ENCODE measurements at places on chromosomes 1 and 21. TPM values are rescaled to one million over a fixed set of nuclear protein-coding genes. Genes with fewer than 3 reads are reported as not detected.

- no peak overlapping the region for H3K27ac ChIP-seq
- H3K4me1 ChIP-seq, result no peaks in the 10 kb centered on the region
- no peak for DNase-seq
- no peaks in the 10 kb centered on the region for H3K36me3 ChIP-seq
- H3K4me3 ChIP-seq, result no peak overlapping the region
These were observed 372.3 kb downstream of the TTLL7 start for GRCh38 chr1:83626603-83627002.

- peak overlapping the region; percentile 60 for H3K4me3 ChIP-seq
- peaks cover 17% of the 10 kb centered on the region for H3K4me1 ChIP-seq
- H3K27me3 ChIP-seq, result peaks cover 73% of the 10 kb centered on the region
These were observed 618 bp downstream of the JAM2 start for GRCh38 chr21:25639551-25640201.

GRCh38 chr1:29236712-29237128 lies 398 bp downstream of the PTPRU start:
- DNase-seq, result peak; percentile 54
- peak overlapping the region; percentile 87 for H3K4me3 ChIP-seq
- peaks cover 31% of the 10 kb centered on the region for H3K4me1 ChIP-seq
- H3K27ac ChIP-seq, result peak overlapping the region; percentile 89
- peaks cover 6% of the 10 kb centered on the region for H3K27me3 ChIP-seq
- H3K36me3 ChIP-seq, result no peaks in the 10 kb centered on the region

- H3K27ac ChIP-seq, result no peak overlapping the region
- no peaks in the 10 kb centered on the region for H3K27me3 ChIP-seq
- DNase-seq, result no peak
- peaks cover 45% of the 10 kb centered on the region for H3K4me1 ChIP-seq
These were observed 101.8 kb downstream of the TGFBR3 start for GRCh38 chr1:91784191-91784590.

DNA sequence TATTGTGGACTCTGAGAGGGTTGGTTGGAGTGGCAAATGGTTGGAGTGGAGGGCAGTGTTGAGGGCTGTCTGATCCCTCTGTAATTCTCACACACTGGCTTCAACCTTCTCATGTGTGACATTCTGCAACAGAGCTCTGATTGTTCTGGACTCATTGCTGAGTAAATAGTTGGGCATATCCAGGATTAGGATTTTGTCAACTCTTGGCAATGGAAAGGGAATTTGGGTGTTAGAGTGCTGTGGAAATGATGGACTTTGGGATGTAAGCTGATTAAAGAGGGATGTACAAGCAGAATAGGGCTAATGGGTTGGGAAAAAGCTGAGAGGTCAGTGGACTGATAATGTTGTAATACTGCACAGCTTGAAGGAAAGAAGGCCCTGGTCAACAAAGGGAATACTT lies 16.5 kb downstream of the TLCD4 start:
- no peak overlapping the region for H3K27ac ChIP-seq
- H3K4me3 ChIP-seq, result no peak overlapping the region
- H3K27me3 ChIP-seq, result no peaks in the 10 kb centered on the region
- DNase-seq, result no peak

GRCh38 chr1:10546896-10547295 lies 72.1 kb downstream of the PEX14 start:
- H3K27ac ChIP-seq, result no peak overlapping the region
- no peak for DNase-seq
- no peaks in the 10 kb centered on the region for H3K27me3 ChIP-seq

The GRIK3 gene
- total RNA-seq, result not detected

DNA sequence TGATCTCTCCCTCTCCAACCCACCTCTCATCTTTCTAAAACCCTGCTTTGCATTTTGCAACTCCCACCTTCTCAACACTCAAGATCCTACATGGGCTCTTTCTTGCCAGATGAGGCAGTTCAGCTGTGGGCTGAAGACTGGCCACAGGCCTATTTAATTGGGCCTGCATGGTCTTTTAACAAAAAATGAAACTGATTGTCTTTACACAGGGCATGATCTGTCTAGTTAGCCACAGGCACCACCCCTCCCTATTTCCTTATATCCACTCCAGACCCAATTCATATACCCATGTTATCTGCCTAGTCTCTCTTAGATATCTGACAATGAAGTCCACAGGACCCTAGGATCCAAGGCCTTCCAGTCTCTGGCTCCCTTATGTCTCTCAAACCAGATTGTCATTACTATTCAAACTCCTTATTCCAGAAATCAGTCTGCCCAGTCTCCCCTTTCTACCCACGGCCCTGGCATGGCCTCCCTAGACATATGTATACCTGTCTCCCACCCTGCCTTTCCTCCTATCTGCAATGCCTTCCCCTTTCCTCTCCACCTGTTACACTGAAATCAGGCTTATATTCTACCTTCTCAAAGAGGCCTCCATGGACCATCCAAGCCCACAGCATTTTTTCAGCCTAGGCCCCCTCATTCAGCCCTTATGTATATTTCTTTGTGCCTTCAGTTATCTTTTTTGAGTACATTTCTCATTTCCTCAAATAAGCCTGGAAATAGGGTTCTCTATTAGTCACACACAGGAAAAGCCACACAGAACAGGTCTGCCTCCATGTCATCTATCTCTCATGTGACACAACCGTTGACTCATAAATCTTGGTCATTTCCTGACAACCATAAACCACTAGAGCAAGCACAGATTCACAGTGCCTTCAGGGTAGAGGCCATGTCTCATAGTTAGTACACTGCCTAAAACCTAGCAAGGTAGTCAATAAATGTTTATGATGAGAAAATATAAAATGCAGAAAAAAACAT lies 39.0 kb downstream of the LPAR3 start:
- no peak for DNase-seq
- H3K27ac ChIP-seq, result no peak overlapping the region
- H3K4me1 ChIP-seq, result no peaks in the 10 kb centered on the region
- no peak overlapping the region for H3K4me3 ChIP-seq

GRCh38 chr1:214602764-214603657 lies at the start of gene CENPF:
TSS of gene CENPF (plus strand) at chr1:214603195. CDS start at chr1:214613755, 10,560 bp downstream.
- H3K36me3 ChIP-seq, result no peaks in the 10 kb centered on the region
- peak within 1 kb of the TSS; percentile 97 for H3K27ac ChIP-seq
- H3K4me3 ChIP-seq, result peak within 1 kb of the TSS; percentile 99
- DNase-seq, result peak; percentile 94

GRCh38 chr1:81820765-81821164 lies 20.0 kb downstream of the ADGRL2 start:
- no peaks in the 10 kb centered on the region for H3K36me3 ChIP-seq
- no peak for DNase-seq
- H3K4me3 ChIP-seq, result no peak overlapping the region
- no peak overlapping the region for H3K27ac ChIP-seq
- no peaks in the 10 kb centered on the region for H3K27me3 ChIP-seq
- peaks cover 10% of the 10 kb centered on the region for H3K4me1 ChIP-seq

GRCh38 chr1:57672346-57673140 lies 248.7 kb upstream of the DAB1 start:
- H3K27me3 ChIP-seq, result peaks cover 6% of the 10 kb centered on the region
- no peaks in the 10 kb centered on the region for H3K4me1 ChIP-seq
- H3K36me3 ChIP-seq, result no peaks in the 10 kb centered on the region
- H3K27ac ChIP-seq, result no peak overlapping the region
- DNase-seq, result no peak
- no peak overlapping the region for H3K4me3 ChIP-seq

- DNase-seq, result no peak
- peaks cover 38% of the 10 kb centered on the region for H3K36me3 ChIP-seq
- no peak overlapping the region for H3K4me3 ChIP-seq
- no peaks in the 10 kb centered on the region for H3K27me3 ChIP-seq
- H3K27ac ChIP-seq, result no peak overlapping the region
- no peaks in the 10 kb centered on the region for H3K4me1 ChIP-seq
These were observed 70.9 kb downstream of the ERI3 start for GRCh38 chr1:44284184-44284583.

GRCh38 chr1:164524810-164525209 lies 34.2 kb upstream of the PBX1 start:
- no peaks in the 10 kb centered on the region for H3K4me1 ChIP-seq
- peaks cover 10% of the 10 kb centered on the region for H3K36me3 ChIP-seq
- no peaks in the 10 kb centered on the region for H3K27me3 ChIP-seq
- H3K4me3 ChIP-seq, result no peak overlapping the region
- H3K27ac ChIP-seq, result no peak overlapping the region

All from mesothelial cell of epicardium (in vitro differentiated cells).